GDM1 (cell line): ENCODE measurements at places on chromosomes 11 and 22.

DNA sequence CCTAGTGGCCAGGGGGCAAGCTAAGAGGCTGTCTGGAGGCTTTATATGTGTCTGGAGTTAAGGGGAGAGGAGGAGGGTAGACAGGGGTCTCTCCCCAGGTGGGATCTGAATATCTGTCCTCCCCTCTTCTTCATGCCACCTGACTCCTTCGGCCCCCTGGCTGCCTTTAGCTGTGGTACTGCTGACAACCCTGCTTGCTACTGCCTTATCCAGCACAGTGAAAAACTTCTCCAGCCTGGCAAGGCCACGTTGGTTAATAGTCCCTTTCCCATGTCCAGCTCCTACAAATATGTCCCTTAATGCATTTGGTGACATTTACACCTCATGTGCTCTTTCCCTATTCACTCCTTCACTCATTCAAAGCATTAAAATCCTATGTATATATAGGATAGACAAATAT, 42.4 kb upstream of the NNMT start:
- DNase-seq = no peak

GRCh38 chr11:13214276-13214675, 63.3 kb upstream of the BMAL1 start:
- no peak for DNase-seq

- DNase-seq = peak; percentile 37
These were observed 679 bp downstream of the TUG1 start for GRCh38 chr22:30969532-30970355.

- DNase-seq = no peak
These were observed 186.1 kb downstream of the TMEM135 start for GRCh38 chr11:87223816-87224215.

- peak; percentile 70 for DNase-seq
These were observed at the start of gene SCUBE1 for GRCh38 chr22:43343262-43343669. SCUBE1 (minus strand) TSS chr22:43343372; CDS start chr22:43343261, 111 bp downstream.
